Activated T-cell treated with anti-CD3 and anti-CD28 coated beads, Interleukin-2, amount 50 U/mL, for 1 hour (primary cell): ENCODE measurements at places on chromosomes 16 and 17.
A peak's percentile ranks its signal among the peaks of the same experiment; 100 is the strongest.

DNA sequence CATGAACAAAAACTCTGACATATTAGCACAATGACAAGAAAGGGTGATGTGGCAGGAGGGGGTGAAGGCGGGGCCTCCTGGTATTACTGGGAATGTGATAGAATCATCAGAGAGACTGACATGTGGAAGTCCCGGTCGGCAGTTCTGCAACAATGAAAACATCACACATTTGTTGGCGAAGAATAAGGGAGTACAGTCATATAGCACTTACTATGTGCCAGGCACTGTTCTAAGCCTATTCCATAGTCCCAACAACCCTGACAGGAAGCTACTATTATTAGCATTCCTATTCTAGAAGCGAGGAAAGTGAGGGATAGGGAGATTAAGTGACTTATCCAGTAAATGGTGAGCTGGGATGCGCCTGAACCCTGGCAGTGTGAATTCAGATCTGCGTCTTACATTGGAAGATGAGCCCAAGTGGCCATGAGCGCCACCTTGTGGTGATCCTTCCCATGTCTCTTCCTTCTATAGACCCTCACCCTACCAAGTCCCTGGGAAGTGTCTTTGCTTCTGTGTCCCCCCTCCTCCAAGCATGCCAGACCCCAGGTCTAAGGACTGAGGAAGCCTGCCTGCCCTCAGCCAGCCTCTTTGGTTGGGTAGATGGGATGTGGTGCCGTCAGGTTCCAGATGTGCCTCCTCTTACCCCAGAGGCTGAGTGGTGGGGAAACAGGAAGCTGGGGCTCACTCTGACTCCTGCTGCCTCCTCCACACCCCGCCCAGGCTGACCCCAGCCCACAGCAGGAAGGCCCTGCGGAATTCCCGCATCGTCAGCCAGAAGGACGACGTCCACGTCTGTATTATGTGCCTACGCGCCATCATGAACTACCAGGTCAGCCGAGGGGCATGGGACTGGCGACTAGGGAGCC, 14.0 kb downstream of the FMNL1 start:
- DNase-seq = peak; percentile 80

DNA sequence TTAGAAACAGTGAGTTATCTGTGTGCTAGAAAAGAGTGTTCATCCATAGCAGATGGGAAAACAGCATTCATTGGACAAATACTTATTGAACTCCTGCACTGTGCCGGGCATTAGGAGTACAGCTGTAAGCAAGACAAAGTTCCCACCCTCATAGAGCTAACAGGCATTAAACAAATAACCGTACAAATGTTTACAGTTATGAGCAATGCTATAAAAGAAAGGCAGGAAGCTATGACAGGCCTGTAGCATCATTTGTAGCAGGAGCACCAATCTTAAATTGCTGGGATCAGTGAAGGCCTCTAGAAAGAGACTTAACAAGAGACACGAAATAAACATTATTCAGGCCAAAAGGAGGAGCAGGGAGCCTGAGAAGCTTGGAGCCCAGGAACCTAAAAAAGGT, 15.6 kb downstream of the SDR42E1 start:
- no peak for DNase-seq

DNA sequence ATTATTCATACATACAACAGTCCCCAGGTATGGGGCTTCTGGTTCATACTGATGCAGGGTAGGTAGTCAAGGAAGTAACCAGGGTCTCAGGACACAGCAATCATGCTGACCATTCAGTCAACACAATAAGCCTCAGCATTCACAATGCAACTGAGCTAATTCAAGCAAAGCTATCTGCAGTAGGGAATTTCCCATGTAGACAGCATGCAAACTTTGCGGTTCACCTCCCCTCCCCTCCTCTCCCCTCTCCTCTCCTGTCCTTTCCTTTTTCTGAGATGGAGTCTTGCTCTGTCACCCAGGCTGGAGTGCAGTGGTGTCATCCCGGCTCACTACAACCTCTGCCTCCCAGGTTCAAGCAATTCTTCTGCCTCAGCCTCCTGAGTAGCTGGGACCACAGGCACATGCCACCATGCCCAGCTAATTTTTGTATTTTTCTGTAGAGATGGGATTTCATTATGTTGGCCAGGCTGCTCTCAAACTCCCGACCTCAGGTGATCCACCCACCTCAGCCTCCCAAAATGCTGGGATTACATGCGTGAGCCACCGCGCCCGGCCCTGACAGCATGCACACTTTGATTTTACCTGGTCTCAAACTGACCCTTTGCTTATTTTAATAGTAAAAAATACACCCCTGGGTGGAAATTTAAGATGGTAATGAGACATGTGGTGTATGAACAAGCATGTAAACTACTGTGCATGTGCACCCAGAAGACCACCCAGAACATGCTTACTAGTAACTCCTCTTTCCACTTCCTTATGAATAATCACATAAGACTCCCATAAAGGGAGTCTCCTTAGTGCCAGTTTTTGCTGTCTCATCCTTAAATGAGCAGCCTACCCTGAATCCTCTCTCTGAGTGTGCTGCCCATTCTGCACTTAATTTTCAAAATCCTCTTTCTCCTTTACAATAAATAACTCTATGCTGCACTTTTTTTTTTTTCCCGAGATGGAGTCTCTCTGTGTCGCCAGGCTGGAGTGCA, 9.3 kb upstream of the RNF135 start:
- no peak for DNase-seq

GRCh38 chr16:74729783-74730683, 29.4 kb upstream of the MLKL start:
- no peak for DNase-seq

GRCh38 chr17:6752068-6752909, 3.6 kb upstream of the XAF1 start:
- DNase-seq = no peak

DNA sequence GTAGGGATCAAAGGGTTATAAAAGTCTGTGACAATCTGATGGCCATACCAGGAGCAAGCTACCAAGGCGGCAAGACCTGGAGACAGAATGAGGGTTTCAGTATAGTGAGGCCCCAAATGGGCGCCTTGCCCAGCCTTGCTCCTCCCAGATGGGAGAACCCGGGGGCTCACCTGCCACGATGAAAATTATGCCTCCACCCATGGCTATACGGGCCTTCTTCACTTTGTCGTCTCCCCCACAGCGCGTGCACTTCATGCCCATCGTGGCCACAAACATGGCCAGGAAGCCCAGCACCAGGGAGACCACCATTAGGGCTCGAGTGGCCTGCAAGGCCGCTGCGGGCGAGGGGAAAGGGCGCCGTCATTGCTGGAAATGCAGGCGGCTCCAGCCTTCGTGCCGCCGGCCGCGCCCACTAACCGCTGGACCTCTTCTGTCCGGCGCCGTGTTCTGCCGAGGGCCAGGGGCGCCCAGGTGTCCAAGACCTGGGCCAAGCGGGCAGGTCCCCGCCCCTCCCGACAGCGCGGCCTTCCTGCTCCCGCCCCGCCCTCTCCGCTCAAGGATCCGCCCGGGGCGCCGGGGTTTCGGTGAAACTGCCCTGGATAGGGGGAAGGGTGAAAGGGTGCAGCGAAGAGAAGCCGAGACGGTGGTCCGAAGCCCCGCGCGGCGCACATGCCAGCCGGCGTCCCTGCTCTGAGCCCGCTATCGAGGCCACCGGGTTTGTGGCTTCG, 1.5 kb downstream of the CLDN7 start:
- no peak for DNase-seq

GRCh38 chr17:63918305-63918704, 334 bp downstream of the GH1 start:
- no peak for DNase-seq

DNA sequence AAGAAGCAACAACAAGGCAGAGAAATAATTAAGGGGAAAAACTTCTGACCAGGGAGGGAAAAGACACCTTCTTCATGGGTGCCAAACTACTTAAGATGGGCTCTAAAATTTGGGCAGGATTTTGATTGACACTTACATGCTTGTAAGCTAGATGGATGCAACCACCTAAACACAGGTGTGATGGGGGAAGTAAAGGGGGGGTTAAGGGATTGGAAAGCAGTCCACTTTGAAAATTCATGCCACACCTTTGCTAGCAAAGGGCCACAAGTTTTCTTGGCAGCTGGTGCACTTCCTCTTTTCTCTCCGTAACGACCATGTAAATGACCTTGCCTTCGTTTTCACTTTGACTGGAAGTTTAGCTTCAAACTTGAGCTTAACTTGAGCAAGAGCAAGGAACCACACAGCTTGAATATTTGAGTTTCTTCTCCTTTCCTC, 14.3 kb upstream of the PRKAR1A start:
- no peak for DNase-seq

GRCh38 chr16:12833926-12834325, 30.2 kb upstream of the CPPED1 start:
- no peak for DNase-seq

- DNase-seq = no peak
Measured at GRCh38 chr16:6165330-6165979, 1067.9 kb upstream of the EEF2KMT start.

DNA sequence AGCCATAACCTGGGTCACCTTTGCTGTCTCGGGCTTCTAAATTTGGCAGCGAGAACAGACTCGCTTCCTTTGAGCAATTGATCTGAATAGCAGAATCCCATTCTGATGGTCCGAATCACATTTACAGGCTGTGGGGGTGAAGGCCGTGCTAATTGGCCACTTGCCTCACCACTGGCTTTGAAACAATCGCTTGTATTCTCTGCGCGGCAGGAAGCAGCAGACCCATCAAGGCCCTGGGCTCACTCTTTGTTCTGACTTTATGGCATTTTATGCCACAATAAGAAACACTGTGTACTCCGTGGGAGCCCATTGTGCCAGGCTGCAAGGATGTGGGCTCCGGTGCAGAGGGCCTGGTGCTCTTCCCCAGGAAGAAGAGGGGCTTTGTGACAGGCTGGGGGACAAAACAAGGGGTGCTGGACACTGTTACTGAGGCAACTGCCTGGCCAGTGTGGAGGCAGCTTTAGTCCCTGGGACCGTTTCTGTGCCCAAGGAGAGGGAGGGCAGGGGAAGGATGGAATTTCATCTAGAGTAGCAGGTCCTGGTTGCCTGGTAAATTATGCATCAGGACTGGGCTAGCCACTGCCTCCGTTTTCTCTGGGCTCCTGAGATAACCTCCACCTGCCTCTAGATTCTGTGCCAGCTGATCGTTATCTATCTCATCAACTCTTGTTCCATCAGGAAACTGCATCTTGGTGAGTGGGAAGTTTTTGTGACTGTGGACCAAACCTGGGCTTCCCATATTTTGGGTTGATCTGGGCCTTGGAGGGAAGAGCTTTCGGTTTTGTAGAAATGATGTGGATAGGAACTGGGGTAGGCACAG, 78.5 kb downstream of the MRC2 start:
- DNase-seq = no peak

DNA sequence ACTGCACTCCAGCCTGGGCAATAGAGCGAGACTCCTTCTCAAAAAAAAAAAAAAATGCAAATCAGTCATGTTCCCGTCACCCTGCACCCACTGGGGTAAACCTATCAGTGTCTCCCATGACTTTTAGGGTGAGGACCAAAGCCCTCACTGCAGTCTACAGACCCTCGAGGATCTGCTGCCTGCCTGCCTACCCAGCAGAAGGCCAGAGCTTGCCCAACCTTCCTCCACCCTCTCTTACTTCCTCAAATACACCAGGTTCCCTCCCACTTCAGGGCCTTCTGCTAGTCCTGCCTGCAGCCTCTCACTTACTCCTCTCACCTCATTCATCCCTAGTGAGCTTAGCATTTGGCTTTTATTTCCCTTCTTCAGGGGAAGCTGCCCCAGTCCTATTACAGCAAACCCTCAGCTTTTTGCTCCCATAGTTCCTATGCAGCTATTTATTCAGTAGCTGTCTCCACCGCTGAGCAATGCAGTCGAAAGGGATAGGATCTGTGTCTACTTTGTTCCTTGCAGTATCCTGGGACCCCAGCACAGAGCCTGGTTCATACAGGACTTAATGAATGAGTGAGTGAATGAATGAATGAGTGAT, 17.8 kb upstream of the TOB1 start:
- no peak for DNase-seq

- peak; percentile 43 for DNase-seq
Measured at GRCh38 chr17:66673668-66674276, 161.1 kb upstream of the CACNG5 start.

DNA sequence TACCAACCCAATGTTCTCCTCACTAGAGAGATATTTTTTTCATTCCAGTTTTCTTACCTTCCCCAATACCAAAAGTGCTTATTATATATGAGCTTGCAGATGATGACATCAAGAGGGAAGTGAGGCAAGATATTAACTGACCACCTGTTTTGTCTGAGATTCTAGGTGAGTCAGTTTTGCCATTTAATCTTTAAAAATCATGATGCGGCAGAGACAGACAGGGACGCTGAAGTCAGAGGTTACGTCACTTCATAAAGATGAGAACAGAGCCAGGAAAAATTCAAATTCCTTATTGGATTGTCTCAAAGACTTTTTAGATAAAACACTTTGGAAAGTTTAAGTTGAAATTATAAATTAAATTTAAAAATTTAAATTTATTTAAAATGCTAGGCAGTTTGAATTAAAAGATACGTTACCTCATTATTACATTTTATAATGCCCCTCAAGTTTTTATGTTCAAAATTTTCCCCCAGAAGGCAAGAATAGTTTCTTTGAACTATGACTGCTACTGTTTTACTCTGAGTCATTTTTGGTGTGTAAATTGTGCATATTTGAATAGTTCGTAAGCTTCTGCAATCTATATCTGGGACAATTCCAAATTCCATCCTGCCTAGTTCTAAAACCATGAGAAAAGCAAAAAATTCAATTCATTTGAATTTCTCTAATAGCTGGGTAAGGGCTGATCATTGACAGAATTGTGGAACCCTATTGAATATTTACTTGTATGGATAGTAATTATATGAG, 839.6 kb upstream of the GOT2 start:
- DNase-seq = no peak

- no peak for DNase-seq
Measured at GRCh38 chr16:53908731-53909130, 204.8 kb downstream of the FTO start.

DNA sequence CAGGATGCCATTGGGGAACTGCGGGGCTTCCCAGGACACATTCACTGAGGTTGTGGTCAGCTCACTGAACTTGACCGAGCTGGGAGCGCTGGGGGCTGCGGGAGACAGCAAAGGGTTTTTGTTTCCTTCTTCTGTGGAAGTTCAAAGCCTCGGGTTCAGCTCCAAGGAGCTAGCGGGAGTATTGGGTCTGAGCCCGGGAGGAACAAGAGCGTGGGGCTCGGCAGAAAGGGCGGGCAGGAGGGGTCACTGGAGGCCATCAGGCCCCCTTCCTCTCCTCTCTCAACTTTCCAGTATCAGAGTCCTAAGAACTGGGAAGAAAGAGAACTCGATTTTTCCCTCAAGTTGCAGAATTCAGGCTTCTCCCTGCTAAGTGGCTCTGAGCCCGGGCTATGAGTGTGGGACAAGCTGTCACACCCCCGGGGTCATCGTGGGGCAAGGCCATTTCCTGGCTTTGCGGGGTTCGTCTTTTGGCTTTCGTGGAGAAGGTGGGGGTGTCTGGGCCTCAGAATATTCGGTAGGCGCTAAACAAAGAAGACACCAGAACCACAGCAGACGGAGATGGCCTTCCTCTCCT, 53.6 kb upstream of the CDC42EP4 start:
- DNase-seq = no peak

- DNase-seq = no peak
Measured at GRCh38 chr17:10843811-10844210, 5.9 kb upstream of the PIRT start.
